D721Med (cell line): ENCODE measurements at places on chromosomes 5 and 9.

GRCh38 chr5:109650493-109650892, 39.2 kb upstream of the MAN2A1 start:
- no peak for DNase-seq

GRCh38 chr9:122816163-122816867, 12.1 kb downstream of the PDCL start:
- DNase-seq, result no peak

DNA sequence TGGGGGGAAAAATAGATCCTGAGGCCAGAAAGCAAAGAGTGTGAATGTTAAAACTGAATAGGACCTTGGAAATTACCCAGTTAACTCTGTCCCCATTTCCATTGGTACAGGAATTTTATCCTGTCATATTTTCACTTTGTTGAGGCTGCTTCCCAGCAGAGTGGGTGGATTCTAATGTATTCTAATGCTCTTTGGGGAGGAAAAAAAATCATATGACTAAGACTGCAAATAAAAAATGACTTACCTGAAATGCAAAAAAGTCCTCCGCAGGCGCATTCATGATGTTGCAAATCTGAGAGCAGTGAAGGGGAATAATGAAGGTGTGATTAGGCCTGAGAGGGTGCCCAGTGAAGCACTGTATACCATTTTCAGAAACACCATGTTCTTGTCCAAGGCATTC, 41.2 kb downstream of the PDE6A start:
- DNase-seq, result no peak

GRCh38 chr5:179417016-179417415, 71.8 kb upstream of the ADAMTS2 start:
- DNase-seq, result no peak

DNA sequence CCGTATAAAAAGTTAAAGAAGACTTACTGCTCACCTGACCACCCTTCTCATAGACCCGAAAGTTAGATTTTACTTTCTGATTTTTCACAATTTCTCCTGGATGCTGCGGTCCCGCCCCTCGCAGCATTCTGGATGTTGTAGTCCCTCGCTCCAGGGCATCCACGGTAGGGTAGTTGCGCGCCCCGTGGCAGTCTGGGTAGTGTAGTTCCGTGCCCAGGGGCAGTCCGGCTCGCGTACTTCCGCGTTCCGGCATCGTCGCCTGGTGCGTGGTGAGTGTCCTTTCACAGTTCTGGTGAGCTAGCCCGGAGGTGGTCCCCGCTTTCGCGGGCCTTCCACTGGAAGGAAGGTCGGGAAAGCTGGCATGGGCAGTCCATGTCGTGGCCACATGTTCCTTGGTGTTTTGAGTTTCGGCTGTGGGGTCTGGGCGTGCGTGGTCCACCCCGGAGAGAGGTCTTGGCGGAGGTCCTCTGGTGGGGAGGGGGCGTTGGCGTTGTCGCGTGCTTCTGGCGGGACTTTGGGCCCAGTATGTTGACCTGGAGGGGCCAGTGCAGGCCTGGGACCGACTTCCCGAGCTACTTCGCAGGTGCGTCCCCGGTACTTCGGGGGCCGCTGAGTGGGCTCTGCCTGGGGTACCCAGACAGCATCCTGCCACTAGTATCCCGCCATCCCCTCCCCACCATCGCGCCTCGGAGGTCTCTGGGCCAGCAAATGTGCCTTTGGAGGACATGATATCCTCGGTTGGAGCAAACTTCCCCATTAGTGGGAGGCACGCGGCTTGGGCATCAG, at the start of gene ZNF169:
Gene ZNF169, plus strand, starts transcription at position 222 of the 786 bp plus-strand sequence. CDS start 19,515 bp downstream, outside the sequence.
- DNase-seq, result peak; percentile 81

DNA sequence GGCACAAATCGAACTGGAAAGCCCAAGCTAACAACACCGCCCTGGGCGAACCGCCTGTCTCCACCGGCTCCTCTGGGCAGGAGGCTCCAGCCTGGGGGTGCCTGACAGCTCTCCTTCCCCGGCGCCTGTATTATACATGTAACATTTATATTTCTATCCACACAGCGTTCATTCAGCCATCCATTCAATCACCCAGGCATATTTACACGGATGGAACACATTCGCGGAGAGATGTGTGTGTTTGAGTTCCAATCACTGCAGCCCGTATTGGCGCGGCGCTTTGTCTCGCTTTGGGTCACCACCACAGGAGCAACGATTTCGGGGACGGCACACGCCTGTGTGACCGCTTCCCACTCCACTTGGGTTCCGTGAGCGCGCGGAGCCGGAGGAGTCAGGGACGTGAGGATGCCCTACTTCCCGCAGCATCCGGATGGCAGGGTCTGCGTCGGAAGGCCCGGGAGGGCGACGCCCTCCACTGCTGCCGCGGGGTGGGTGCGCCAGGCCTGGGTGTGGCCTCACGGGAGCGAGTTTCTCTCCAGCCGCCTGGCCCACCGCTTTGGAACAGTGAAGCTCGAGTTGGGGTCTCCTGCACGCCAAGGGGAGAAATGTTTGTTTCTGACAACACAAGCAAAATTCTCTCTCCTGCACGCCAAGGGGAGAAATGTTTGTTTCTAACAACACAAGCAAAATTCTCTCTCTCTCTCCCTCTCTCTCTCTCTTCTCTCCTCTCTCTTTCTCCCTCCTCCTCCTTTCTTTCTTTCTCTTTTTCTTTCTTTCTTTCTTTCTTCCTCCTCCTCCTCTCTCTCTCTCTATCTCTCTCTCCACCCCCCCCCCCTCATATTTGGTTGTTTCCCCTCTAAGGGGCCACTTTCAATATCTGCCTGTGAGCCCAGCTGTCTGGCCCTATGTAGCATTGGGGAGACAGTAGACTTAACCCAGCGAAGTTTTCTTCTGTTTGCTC, 1.1 kb upstream of the SV2C start:
- DNase-seq, result no peak

DNA sequence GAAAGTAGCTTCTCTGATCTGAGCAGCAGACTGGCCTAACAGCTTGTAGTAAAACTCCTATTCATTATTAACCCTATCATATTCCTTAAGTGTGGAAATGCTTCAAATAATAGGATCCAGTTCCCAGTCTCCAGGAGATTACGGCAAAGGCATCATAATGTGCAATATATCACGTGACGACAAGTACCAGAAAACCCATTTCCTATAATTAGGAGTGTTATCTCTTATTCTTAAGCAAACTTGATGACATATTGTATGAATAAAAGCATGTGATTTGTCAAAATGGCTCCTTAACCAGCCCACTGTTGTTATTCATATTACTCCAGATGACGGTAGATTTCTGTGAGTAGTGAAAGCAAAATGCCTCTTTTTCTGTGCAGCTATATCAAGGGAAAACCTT, 2.9 kb downstream of the SV2C start:
- DNase-seq, result no peak
